Stimulated activated CD8-positive, alpha-beta memory T cell treated with anti-CD3 and anti-CD28 coated beads, Interleukin-4, amount 100 ng/mL, for 4 hours (primary cell): ENCODE measurements at places on chromosomes 6 and 20.

GRCh38 chr6:137846772-137847313, 20.2 kb upstream of the TNFAIP3 start:
- no peak for DNase-seq

- DNase-seq = no peak
These were observed 32.8 kb upstream of the SMIM8 start for GRCh38 chr6:87289571-87289970.

DNA sequence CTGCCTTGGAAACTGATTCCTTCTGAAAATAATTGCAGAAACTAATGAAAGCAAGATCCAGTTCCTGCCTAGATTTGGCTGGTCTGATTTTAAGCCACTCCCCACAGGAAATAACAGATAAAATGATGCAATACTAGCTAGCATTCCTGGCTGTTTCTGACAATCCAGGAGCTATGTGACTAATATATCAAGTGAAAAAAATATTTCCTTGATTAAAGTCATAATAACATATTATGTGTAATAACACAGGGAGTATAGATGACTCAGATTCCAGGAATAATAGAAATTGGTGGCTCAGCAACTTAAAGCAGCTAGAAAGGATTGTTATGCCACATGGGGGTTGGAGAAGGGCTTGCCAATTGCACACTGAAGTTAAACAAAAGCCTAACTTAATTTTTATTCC, 182.7 kb upstream of the SALL4 start:
- no peak for DNase-seq

DNA sequence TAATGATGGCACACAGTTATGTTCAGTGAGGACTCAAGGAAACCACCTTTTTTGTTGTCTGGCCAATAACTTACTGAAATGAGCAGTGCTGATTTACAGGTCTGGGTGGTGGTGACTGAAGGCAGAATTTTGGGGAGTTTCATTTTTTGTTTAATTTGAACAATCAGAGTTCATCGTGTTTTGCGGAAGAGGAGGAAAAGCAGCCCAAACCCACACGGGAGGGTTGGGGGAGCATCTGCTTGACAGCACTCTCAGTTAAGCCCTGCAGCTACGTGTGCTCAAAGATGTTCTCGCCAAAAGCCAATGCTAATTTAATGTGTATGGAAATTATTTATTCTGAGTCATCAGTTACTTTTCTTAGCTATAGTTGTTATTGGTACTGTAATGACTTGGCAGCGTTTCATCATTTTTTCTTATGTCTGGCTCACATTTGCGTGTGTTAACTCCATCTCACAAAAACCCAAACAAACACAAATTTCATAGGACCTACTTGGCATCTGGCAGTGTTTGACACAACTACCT, 89.2 kb downstream of the UST start:
- DNase-seq = no peak

GRCh38 chr6:168938546-168938945, 315.1 kb downstream of the THBS2 start:
- no peak for DNase-seq

DNA sequence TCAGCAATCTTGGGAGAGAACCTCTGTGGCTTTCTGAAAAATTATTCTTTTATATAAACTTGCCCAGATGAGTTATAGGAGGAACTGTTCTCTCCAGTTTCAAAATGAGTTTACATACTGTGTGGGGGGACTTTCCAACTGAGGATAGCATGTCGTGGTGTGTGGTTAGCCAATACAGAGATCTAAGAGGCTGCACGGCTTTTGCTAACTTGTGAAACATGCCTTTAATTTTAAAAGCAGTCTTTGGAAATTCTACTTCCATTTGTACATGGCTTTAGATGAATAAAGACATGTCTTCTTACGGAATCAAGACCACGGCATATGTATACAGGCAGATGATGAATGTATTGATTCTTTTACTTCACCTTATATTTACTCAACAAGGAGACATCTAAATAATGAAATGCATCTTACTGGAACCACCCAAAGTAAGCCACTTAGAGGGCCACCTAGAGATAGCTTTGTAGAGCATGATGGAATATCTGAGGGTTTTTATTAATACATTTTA, 39.8 kb downstream of the HIVEP1 start:
- peak; percentile 13 for DNase-seq

DNA sequence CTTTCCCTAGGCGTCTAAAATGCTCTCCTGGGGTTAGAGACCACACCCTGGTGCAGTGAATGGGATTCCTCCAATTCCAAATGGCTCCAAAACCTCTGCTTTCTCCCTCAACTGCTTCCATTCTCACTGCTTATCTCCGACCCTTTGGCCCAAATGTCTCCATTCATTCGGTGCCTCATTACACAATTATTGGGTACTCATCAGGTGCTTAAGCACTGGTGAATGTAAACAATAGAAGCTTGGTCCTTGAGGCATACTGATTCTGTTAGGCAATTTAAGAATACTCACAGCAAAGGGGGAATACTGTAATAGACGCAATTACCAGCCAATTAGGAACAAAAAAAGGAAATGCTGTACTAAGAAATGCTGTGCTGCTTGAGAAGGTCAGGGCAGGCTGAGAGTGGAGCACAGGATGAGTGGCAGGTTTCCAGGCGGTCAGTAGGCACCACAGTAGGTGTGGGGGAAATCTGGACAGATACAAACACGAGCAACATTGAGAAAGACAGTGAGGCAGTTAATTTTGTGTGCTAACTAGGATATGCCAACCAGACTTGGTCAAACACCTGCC, 23.0 kb downstream of the GMDS start:
- DNase-seq = no peak

GRCh38 chr6:124961777-124962638, at the start of gene RNF217:
TSS of gene RNF217 (plus strand) at chr6:124962437. CDS start at chr6:124962545, 108 bp downstream.
- DNase-seq = no peak

DNA sequence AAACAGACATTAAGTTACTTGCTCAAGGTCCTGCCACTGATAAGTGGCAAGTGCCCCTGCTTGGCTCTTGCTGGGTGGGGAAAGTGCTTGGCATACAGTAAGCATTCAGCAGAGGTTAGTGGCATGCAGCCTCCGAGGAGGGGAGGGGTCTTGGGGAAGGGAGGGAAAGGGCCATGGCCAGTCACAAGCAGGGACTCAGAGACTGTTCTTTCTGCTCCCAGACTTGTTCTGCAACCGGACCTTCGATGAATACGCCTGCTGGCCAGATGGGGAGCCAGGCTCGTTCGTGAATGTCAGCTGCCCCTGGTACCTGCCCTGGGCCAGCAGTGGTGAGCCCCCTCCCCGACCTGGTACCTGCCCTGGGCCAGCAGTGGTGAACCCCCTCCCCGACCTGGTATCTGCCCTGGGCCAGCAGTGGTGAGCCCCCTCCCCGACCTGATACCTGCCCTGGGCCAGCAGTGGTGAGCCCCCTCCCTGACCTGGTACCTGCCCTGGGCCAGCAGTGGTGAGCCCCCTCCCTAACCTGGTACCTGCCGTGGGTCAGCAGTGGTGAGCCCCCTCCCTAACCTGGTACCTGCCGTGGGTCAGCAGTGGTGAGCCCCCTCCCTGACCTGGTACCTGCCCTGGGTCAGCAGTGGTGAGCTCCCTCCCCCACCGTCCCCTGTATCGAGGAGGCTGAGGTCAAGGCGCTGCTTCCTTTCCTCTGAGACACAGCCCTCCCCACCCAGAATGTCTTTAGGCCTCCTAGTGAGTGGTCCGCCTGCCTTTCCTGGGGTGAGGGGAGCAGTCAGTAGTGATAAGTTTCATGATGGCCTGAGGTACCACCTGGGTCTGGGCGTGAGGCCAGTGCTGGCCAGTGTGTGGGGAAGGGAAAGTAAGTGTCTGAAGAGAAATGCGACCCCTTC, 8.9 kb downstream of the GLP1R start:
- DNase-seq = no peak

GRCh38 chr20:63645218-63645617, 8.0 kb downstream of the STMN3 start:
- DNase-seq = no peak

- no peak for DNase-seq
These were observed 17.7 kb downstream of the DSP start for GRCh38 chr6:7559196-7559595.

DNA sequence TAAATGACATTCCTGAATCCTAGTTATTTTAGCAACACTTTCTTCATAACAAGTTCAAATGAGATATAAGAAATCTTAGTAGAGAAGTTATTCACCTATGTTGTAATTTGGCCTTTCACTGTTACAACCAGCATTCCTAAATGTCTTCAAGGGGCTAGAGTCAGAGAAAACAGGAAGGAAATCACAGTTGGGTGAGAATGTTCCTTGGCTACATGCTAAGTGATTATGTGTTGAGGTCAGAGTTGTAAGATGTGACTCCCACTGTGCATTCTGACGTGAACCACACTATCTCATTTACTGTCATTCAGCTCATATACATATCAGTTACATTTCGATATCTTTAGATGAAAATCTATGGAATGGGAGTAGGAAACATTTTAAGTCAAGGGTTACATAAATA, 51.0 kb upstream of the MLIP start:
- no peak for DNase-seq

GRCh38 chr20:3658716-3659491, 4.3 kb downstream of the GFRA4 start:
- DNase-seq = no peak

DNA sequence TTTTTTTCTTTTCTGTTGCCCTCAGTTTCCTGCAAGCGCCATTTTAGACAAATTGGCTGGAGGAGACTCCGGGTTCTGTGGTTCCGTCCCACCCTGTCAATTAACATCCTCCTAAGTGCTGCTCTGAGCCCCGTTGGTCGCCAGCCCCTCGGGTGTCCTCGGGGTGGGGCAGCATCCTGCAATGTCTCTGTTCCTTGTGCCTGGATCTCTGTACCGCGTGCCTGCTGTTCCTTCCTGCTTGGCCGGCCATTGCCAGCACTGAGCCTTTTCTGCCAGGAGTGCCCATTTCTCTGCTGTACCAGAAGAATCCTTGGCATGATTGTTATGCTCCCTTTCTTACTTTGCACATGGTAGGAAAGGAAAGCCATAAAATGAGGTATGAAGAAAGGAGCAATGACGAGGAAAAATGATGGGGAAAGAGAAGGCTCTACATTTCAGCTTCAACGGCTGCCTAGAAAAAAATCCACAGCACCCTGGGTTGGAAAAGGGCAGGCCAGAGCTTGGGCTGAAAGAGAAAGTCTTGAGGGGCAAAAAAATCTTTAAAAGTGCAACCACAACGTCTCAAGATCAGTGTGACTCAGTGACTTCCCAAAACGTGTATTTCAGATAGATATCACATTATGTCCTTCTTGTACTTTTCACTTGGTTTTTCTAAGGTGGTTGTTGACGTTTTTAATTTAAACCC, 256.7 kb downstream of the CLIC5 start:
- DNase-seq = no peak

GRCh38 chr6:142975365-142975764, 30.4 kb upstream of the HIVEP2 start:
- no peak for DNase-seq

- DNase-seq = no peak
These were observed 48.9 kb downstream of the ATXN1 start for GRCh38 chr6:16712255-16712930.

DNA sequence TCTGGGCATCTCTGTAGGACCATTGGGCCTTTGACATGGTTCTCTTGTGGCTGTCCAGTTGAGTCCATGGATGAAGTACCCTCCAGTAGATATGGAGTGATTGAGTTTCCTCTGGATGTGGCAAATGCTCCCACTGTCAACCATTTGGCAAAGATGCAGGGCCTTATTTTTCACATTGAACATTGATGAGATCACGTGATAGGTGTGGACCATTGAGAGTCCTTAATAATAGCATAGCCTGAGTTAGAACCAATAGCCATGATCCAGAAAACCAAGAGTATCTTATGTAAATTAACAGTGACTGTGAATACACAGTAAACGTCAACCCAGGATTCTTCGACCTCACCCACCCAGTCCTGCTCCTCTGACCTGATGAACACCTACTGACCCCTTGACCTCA, 3.0 kb upstream of the PERP start:
- no peak for DNase-seq

DNA sequence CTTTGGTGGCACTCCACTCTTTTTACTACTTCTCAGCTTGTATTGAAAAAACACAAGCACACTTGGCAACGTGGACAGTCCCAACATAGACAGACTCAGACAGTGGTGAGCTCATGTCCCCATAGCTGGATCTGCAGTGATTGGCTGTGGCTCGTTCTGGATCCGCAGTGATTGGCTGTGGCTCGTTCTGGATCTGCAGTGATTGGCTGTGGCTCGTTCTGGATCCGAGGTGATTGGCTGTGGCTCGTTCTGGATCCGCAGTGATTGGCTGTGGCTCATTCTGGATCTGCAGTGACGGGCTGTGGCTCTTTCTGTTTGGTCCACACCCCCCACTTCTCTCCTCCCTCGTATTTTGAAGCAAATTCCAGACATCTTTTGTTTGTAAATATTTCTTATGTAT, 28.0 kb downstream of the OSBPL2 start:
- no peak for DNase-seq

DNA sequence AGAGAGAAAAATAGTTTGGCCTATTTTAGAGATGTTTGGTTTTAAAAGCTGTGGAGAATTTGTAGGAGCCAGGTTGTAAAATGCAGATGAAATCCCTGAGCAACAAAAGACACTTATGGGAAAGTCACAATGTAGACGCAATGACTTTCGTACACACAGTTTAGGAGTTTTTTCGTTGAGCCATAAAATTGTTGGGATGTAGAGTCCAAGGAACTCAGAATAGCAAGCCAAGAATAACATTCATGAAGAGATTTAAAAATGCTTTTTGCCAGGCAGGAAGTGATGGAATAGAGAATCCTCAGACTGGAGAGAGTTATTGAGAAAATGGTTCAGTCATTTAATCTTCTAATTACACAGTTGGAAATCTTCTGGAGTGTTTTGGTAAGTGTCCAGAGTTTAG, 11.5 kb upstream of the PROKR2 start:
- DNase-seq = no peak

DNA sequence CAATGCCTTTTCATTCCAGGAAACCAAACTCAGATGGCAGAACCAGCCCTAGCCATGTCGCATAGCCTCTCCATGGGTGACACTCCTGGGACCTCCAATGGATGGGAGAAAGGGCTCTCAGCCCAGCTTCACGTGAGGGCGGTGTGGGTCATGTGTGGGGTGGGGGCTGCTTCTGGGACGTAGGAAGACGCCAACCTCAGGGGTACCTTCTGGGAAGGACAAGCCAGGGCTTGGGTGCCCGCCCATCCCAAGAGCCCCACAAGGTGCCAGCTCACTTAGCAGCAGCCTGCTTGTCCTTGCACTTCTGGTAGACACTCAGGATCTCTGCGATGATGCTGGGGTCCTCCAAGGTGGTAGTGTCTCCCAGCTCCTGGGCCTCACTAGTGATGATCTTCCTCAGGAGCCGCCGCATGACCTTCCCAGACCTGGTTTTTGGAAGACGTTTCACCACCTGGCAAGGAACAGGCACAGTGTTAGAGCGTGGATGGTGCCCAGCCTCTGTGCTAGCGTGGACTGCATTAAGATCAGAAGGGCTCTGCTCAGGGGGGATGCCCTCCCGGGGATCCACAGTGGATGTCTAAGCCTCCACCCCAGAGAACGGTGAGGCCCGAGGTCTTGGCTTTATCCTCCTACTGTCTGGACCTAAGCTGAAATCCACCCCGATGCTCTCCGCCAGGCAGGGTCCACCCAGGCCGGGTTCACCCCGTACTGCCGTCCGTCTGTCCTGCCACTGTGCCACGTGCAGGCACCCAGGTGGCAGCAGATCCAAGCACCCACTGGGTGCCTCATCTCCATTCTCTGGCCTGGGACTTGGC, 15.1 kb upstream of the APMAP start:
- no peak for DNase-seq
